ENCODE measurements at places on chromosomes 11 and 22. TPM values are rescaled to one million over a fixed set of nuclear protein-coding genes. Genes with fewer than 3 reads are reported as not detected.

DNA sequence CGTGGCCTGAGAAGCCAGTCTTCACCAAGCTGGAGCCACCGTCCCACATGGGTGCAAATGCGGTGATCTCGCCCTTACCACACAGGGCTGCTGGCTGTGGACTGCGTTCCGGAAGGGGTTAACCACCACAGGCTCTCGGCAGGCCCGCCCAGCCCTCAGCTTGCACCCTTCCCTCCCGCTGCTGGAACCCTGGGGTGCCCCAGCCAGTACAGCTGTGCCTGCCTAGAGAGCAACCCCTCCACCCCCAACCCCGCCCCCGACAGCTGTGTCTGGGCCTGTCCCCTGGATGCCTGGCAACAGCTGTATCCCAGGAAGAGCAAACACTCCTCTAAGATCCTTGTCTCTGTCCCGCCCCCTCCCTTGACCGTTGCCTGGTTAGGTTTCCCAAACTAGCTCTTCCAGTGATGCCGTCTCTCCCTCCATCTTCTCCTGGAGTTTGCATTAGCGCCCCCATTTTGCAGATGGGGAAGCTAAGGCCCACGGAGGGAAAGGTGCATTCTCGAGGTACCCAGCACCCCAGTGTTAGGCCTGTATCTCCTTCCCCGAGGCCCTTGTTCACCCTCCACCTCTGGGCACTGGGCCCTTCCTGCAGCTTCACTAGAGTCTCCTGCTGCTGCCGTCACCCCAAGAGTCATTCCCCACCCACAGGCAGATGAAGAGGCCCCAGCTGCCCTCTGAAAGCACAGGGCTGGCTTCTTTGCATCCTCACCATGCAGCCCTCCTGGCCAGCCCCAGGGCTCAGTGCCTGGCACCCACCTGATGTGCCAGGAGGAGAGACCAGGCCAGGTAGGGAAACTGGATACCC lies 12.6 kb upstream of the COX8A start:
- no peak for DNase-seq

The FADS2 gene
- total RNA-seq = 37.6 TPM

DNA sequence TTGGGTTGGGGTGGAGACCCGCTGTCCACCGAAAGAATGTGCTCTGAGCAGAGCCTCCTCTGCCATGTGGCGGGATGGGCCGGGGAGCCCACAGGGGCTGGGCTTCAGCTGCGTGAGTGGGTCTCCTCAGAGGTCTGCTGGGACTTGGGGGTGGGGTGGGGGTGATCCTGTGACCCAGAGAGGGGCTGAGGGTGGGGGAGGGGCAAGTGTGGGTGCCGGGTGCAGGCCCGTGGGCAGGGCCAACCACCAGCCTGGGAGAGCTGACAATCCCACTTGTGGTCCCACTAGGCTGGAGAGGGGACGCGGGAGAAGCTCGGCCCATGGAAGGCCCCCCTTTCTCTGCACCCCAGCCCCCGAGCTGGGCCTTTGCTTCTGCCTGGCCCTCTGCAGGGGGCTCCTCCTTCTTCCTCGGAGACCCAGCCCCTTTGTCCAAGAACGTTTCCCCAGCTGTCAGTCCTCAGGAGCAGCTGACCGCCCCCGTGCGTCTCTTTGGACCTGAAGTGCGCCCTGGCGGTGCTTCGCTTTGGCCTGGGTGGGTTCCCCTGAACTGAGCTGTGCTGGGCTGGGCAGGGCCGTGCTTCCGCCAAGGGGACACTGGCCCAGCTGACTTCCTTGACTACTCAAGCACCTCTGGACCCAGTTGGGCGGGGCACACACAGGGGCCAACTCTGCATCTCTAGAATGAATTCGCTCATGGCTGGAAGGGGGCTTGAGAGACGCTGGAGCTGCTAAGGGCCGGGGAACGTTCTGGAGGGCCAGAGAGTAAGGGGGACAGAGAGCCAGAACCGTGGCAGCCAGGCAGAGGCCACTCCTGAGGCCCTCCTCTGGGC lies 30.2 kb downstream of the OSBPL5 start:
- peak; percentile 60 for DNase-seq

The ART5 gene
- not detected for total RNA-seq

- no peak for DNase-seq
These were observed 4.7 kb upstream of the ST3GAL4 start for GRCh38 chr11:126350836-126351235.

The FAM83F gene
- not detected for total RNA-seq

GRCh38 chr22:40042312-40042711 lies 47.6 kb downstream of the FAM83F start:
- DNase-seq = no peak

GRCh38 chr11:33463059-33463458 lies 205.9 kb downstream of the HIPK3 start:
- no peak for DNase-seq

- DNase-seq = no peak
These were observed 48.4 kb upstream of the C11orf58 start for GRCh38 chr11:16690086-16690485.

The BAD gene
- total RNA-seq = 175 TPM

- no peak for DNase-seq
These were observed 361.5 kb downstream of the TBC1D22A start for GRCh38 chr22:47123827-47124442.

- DNase-seq = no peak
These were observed 38.8 kb downstream of the PTPRJ start for GRCh38 chr11:48019217-48019584.

- no peak for DNase-seq
These were observed 29.7 kb upstream of the PRODH start for GRCh38 chr22:18965526-18966421.

DNA sequence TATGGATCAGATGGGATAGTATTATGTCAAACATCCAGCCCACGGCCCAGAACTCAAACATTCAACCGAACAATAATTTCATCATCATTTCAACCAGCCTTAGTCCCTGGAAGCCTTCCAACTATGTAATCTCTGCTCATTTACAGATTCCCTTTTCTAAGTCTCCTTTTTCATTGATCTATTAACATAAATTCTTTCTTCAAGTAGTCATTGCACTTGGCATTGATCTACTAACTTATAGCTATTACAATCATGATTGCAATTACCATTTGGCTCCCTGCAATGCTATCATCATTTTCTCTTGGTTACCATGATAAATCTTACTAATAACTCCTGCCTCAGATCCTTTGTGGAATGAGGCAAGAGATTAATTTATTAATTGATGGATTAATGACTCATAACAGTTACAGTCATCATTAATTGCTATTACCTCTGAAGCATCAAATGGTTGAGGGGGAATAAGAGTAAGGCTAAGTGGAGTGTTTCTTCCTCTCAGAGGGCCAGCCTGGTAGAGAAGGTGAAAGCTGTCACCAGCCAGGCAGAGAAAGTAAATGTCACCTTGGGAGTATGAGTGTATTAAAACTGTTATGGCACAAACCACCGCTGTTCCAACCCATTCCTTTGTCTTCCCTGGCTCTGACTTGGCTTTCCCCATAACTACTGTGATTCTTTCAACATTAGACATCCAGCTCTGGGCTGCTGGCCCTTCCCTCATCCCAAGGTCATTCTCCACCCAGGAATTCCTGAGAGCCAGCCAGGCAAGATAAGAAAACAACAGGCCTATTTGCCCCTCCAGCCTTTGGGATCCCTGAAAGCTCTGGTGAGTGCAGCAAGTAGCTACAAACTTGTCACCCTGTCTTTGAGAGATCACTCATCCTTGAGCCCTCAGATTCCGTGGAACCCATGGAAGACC lies 174.7 kb downstream of the RRAS2 start:
- no peak for DNase-seq

DNA sequence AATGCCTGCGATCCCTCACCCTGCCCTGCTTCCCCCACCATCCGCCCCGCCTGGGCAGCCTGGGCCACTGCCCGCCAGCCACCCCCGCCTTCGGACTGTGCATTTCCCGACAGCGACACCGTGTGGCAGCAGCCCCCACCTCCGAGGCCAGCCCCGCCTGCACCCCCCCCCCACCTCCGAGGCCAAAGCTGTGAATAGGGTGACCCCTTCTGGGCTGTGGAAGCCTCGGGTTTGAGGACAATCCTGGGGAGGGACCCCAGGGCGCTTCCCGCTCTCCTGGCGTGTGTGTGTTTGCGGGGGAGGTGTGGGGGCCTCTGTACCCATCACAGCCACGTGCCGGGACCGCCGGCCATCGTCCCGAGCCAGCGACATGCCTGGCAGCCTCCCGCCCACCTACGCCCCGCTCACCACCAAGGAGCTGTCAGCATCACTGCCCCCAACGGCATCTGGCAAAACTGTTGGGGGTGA lies 33.8 kb upstream of the PPARA start:
- DNase-seq = peak; percentile 97

GRCh38 chr22:46586531-46587011 lies 33.6 kb upstream of the GRAMD4 start:
- DNase-seq = no peak

DNA sequence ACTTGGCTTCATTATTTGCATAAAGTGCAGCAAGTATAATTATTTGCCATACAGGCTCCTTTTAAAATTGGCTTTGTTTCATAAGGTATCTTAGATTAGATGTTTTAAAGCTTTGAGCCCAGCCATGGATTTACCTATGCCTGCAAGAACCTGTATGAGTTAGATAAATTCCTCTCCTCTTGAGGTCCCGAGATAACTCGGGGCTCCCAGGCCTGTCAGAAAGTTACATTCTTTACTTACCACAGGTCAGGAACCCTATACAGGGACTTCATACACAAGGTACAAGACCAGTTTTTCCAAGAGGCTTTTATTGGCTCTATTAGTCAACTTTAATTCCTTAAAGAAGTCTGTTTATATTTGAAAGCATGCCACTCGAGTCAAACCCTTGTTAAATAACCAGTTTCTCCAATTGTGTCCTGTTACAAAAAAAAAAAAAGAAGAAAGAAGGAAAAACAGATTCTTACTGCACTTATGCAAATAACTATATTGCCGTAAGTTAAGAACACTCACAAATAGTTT lies 2.3 kb upstream of the C1QTNF6 start:
- no peak for DNase-seq

DNA sequence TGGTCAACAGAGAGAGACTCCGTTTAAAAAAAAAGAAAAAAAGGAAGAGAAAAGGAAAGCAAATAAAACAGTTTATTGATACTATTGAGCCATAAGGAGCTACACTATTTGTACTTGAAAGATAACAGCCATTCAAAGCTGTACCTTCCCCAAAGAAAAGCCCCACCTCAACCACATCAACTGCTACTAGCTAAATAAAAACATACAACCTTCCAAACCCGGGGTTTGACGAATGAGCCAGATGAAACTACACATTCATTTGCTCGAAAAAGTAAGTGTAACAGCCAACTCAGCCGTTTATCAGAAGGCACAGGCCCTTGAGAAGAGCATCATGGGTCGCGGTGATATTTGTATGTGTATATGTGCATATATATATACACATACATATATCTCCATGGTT lies 78.4 kb downstream of the SIK3 start:
- no peak for DNase-seq

- DNase-seq = no peak
These were observed 38.4 kb downstream of the NF2 start for GRCh38 chr22:29641700-29642330.

The GGTLC3 gene
- total RNA-seq = not detected

DNA sequence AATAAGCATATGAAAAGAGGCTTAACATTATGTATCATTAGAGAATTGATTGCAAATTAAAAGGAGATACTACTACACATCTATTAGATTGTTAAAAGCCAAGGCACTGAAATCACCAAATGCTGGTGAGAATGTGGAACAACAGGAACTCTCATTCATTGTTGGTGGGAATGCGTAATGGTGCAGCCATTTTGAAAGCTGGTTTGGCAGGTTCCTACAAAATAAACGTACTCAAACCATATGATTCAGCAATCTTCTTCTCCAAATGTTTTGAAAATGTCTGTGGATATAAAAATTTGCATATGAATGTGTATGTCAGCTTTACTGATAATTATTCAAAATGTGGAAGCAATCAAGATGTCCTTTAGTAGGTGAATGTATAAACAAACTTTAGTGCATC lies 176.4 kb upstream of the PLET1 start:
- no peak for DNase-seq

DNA sequence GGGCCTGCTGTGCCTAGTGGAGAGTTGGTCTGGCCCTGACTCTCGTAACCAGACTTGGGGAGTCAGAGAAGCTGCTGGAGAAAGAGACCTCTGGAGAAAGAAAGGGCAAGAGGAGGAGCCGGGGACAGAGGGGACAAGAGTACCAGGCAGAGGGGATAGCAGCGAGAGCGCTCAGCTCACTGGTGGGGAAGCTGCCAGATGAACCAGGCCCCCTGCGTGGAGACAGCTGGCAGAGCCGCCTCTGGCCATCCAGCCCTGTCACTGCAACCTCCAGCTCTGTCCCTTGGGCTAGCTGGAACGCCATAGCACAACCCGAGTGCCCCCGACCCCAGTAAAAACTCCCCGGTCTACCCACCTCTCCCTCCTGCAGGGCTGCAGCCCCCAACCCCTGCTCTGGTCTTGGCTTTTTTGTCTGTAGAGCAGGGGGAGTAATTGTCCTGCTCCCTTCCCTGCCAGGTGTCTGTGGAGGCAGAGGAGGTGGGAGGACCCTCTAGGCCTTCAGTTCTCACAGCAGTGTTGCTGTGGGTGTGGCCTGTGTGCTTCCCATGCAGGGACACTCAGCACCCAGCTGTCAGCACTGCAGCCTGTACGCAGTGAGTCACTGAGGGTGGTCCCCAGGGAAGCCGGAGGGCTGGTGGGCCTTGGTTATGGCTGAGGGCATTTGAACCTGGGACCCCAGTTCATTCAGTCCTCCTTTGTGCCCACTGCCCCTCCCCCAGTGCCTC lies 4.8 kb upstream of the SUN2 start:
- no peak for DNase-seq

DNA sequence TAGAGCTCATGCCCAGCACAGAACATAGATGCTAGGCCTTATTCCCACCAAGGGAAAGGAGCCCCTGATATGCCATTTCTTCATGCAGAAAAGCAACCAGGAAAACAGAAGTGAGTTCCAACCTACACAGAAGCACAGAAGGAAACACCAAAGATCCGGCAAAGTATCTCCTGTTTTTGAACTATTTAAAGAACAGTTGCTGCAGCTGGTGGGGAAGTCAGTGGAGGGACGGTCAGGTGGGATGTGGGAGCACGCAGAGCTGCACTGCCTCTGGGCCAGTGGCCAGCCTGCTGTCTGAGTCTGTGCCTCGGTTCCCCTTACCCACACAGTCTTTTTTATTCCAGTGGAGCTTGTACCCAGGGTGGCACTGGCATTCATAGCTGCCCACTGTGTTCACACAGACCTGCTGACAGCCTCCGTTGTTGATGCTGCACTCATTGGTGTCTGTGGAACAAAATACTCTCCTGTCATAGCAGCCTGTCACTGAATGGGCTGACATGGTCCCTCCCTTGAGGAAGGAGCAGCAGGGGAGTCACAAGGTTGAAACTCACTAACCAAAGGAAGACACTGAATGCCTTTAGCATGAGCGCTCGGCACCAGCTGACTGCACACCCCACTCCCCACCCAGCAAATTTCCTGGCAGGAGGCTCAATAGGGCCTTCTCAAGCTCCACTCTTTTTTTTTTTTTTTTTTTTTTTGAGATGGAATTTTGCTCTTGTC lies 37.9 kb downstream of the SCUBE2 start:
- no peak for DNase-seq

Measured in ascending aorta (tissue), 2 donors.